AG10803 (cell line): ENCODE measurements at places on chromosomes 6 and 20.

- no peak for DNase-seq
These were observed 722.6 kb upstream of the NRSN1 start for GRCh38 chr6:23403460-23403859.

DNA sequence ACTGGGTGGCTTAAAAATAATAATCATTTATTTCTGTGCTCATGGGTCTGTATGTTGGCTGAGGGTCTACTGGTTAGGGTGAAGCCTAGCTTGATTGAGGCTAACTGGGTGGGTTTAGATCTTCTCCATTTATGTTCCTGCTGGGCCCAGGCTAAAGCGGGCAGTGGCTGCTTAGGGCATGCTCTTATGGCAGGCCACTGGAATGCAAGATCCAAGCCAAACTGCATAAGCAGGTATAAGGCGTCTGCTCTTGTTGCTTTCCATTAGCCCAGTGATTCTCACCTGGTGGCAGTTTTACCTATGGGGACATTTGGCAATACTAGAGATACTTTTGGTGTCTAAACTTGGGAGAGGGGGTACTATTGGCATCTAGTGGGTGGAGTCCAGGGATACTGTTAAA lies 44.5 kb downstream of the QKI start:
- no peak for DNase-seq

- DNase-seq: no peak
These were observed 39.8 kb upstream of the CDYL start for GRCh38 chr6:4736371-4736873.

GRCh38 chr20:35049776-35050352 lies 42.7 kb downstream of the TRPC4AP start:
- DNase-seq: peak; percentile 1

DNA sequence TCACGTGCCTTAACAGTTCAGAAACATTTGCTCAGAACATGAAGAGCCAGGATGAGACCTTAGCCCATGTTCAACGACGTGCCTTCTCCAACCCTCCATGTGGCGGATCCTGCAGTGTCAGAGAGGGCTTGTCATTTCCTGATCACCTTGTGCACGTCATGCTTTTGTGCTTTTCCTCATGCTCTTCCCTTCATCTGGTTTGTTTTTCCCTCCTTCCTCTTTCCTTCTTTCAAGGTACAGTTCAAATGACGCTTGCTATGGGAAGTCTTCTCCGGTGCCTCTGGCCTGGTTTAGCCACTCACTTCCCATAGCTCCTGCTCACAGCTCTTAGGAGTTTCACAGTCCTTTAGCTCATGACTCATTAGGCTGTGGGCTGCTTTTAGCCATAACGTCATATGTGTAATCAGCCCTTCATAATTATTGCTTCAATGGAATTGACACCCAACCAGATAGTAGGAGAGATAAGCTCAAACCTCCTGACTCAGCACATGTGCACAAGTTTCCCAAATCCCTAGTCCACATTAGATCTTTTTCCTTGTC lies 102.7 kb upstream of the CNKSR3 start:
- DNase-seq: peak; percentile 58

DNA sequence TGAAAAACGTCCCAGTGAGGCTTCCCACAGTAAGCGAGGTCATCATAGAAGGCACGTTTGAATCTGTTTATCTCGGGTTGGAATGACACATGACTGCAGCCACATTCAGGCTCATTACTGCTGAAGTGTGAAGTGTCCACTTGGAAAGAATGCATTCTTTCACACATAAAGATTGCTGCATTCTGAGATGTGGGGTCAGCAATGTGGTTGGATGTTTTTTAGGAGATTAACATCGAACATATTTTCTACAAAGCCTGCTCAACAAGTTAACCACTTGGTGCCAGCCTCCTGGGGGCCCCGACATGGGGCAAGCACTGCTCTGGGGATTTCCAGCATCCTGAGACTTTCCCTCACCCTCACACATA lies 79.9 kb downstream of the BMP6 start:
- DNase-seq: peak; percentile 52

GRCh38 chr6:154874773-154875592 lies 120.1 kb upstream of the TIAM2 start:
- DNase-seq: peak; percentile 24

- DNase-seq: peak; percentile 88
These were observed at the start of gene ILRUN for GRCh38 chr6:34696739-34697543. Gene ILRUN (minus strand): TSS chr6:34696767. CDS start chr6:34696603, 164 bp downstream.

- no peak for DNase-seq
These were observed 328.4 kb downstream of the ESR1 start for GRCh38 chr6:152135755-152136448.

DNA sequence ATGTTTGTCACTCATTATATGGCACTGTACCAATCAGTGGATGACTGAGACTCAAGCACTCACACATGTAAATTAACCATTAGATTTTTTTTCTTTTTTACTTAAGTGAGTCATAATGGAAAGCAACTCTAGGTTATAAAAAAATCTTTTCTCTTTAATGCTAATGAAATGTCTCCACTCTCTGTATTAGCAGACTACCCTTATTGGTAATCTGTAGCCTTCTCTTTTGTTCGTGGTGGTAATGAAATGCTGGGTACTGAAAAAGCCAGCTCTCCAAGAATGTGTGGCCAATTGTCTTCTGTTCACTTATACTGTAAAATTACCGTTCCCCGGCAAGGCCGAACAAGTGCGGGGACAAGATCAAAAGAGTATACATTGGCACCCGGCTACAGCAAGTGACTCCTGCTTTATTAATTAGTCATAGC lies 69.0 kb downstream of the AFG1L start:
- no peak for DNase-seq

GRCh38 chr20:15287329-15287728 lies 949.9 kb upstream of the FLRT3 start:
- no peak for DNase-seq

DNA sequence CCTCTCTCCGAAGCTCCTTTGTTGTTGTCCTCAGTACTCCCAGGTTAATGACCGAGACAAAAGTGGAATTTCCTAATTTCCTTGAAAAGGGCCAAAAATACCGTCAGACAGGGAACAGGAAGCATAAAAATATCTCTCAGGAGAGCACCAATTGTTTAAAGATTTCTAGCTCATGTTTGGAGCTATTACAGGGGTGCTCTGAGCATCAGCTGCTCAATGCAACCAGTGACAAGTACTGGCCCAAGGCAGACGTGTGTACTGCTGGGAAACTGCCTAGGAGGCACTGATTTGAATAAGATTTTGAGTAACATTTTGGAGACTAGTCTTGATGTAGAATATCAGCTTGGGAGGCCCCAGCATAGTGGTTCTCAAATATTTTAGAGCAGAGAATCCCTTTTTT lies 17.3 kb downstream of the LAMA4 start:
- peak; percentile 46 for DNase-seq

DNA sequence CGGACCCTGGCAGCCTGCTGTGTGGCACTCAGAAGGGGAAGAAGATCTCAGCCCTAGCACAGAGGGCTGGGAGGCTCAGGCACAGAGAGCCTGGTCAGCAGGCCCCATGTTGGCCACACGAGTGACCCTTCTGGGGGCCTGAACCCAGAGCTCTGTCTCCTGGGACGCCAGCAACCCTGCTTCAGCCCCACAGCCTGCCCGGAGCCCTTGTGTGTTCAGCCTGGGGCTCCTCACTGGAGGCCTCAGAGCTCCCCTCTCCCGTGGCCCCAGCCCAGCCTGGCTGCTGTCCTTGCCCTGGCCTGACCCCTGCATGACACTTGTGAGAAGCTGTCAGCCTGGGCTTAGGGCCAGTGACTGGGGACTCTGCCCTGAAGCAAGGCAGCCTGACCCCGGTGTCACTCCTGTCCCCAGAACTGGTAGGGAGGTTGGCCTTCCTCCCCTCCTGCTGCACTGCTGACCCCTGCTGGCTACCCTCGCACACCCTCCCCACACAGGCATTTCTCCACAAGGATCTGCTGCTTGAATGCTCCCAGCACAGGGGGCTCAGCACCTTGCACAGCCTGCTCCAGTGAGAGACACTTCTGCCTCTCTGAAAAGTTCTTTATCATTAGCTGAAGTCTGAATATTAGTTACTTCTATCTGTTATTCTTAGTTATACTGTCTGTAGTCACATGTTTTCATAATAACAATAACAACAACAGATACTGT lies 15.4 kb upstream of the IP6K3 start:
- peak; percentile 53 for DNase-seq

DNA sequence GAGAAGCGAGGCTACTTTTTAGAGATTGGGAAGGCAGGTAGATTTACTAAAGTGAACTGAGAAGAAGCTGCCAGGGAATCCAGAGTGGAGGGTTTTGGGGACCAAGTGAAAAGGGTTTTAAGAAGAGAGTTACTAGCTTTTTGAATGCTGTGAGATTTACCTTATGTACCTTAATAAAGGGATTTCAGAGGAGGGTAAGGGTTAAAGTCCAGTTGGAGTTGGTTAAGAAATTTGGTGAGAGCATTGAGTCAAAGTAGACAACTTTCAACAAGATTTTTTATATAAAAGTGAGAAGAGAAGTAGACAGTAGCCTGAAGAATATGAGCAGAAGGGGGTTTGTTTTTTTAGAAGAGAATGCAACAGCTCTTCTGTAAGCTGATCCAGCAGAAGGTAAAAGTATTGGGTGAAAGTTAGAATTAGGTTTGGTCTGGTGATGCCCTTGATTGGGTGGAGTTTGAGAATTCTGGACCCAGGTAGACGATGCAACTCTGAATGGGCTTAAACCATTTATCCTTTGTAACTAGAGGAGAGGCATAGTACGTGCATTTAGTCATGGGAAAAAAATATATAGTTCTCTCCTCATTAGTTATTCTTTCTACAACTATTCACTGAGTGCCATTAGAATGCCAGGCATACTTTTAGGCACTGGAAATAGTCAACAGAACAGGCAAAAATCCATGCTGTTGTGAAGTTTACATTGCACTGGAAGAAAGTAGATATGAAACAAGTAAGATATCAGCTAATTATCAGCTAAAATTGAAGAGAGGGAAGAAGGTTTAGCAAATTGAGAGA lies 44.8 kb downstream of the ATRN start:
- DNase-seq: peak; percentile 62

DNA sequence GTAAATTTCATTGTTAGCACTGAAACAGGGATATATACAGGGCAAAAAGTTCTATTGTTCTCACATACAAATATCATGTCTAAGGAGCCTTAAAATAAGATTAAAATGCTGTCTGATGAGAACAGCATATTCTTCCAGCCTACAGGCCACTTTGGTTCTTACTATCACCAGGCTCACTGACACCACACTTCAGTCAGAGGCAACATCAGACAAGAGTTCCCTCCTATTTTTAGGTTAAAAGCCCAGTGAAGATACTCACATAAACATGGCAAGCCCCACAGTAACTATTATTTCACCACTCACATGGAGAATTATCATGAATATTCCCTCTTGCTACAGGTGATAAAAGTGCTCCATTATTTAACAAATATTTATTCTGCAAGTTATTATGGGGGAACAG lies 175.8 kb downstream of the ISM1 start:
- DNase-seq: no peak

GRCh38 chr6:41503827-41504465 lies 42.2 kb upstream of the FOXP4 start:
- DNase-seq: peak; percentile 42

- DNase-seq: no peak
These were observed 11.0 kb downstream of the FAM135A start for GRCh38 chr6:70424291-70424690.

DNA sequence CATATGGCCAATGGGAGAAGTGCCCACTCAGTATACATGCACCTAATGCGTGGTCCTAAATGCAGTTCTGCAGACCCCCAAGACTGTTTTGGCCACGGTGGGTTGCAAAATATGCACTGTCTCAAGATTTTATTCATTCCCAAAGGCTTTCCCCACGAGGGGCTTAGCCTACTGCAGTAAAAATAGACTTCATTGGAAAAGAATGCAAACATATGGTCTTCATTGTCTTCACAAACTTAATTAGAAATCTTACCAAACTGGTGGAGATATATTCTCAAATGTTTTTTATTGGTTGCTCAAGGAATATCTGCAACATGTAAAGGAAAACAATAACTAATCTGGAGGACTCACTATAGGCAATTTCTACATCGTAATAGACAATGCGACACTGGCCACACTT lies 31.6 kb upstream of the PRL start:
- peak; percentile 37 for DNase-seq

DNA sequence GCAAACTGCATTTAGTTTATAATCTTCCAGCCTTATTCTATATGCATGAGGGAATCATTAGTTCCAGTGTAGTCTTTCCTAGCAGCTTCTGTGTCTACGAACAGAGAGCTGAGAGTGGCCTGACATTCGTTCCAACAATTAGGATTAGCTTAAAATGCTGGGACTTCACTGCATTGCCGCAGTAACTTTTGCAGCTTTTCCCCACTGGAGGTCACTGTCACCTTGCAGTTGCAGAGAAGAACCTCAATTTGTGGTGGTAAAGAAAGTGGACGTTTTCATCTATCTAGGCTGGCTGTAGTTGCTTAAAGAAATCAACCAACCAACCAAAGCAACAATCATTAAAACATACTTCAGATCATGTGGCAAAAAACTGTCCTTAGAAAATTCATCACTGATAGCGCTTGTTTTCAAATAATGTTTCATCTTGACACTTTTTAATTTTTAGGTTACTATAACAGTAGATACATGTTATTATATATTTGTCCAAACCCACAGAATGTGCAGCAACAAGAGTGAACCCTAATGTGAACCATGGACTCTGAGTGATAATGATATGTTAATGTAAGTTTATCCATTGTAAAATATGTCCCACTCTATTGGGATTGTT lies 12.2 kb downstream of the MYLK4 start:
- peak; percentile 62 for DNase-seq

GRCh38 chr6:24394780-24395437 lies 7.8 kb upstream of the MRS2 start:
- peak; percentile 85 for DNase-seq

DNA sequence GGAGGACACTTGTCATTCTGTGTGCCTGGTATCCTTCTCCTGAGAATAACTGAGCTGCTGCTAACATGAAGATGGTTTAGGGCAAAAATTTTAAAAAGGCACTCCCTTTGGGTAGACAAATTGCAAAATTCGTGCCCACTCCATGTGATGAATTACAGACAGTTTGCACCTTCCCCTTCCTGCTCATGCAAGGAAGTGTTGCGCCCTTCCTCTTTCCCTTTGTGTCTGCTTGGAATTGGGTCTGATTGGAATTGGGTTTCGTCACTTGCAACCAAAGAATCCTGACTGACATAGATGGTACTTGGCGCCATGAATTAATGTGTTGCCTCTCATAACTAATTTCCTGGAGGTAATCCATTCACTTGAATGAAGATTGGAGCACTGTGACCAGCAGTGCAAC lies 62.3 kb upstream of the SHLD1 start:
- no peak for DNase-seq

DNA sequence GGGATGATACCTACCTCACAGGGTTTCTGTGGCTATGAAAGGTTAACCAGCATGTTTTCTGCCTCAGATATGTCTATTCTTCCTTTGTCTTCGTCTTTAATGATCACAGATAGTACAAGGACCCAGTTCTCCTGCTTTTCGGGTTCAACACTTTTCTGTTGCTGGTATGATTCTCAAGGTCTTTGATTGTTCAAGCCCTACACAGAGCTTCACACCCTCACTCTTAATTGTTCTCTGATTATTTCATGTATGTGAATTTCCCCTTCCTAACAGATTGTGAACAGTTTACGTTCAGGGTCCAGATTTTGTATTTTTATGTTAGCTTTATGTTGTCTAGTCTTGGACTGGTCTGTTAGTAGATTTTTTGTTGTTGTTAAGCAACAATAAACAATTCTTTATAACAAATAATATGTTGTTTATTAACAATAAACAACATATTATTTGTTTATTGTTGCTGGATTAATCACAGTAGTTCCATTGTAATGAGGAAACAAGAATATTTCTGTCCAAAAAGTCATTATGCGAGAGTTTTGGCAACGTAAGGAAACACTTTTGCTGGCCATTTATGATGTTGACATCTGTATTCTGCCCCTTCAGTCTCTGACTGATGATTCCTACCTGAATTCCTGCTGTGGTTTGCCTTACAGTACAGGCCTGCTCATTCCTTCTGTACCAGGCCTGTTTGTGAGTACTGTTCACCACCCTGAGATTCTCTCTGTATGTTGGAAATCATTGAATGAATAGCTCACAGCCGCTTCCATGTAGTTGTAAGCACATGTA lies 27.2 kb upstream of the TULP4 start:
- peak; percentile 39 for DNase-seq
